D721Med (cell line): ENCODE measurements at places on chromosomes 5 and 9.

- DNase-seq = no peak
Measured at GRCh38 chr9:19464061-19464763, 55.4 kb downstream of the ACER2 start.

GRCh38 chr5:134252671-134253070, 26.8 kb upstream of the PPP2CA start:
- no peak for DNase-seq

DNA sequence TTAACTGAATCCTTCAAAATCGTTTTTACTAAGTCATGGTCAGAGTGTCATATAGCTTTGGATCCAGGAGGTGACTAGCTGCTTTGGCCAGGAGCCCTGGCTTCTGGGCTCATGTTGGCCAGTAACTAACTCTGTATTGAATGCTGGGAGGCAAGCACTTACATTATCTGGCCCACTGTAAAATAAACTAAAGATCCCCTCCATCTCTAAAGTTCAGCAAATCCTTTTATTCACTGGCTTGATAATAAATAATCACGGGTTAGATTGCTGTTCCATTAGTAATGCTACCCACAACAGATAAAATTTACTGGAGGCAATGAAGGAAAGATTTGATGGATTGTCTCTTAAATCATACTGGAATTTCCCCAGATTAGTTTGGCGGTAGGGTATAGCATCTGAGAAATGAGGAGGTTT, 382.2 kb upstream of the TLE4 start:
- DNase-seq = no peak

- DNase-seq = no peak
Measured at GRCh38 chr5:94174748-94175411, 433.5 kb upstream of the POU5F2 start.

- no peak for DNase-seq
Measured at GRCh38 chr5:169273451-169273850, 27.5 kb downstream of the SLIT3 start.

DNA sequence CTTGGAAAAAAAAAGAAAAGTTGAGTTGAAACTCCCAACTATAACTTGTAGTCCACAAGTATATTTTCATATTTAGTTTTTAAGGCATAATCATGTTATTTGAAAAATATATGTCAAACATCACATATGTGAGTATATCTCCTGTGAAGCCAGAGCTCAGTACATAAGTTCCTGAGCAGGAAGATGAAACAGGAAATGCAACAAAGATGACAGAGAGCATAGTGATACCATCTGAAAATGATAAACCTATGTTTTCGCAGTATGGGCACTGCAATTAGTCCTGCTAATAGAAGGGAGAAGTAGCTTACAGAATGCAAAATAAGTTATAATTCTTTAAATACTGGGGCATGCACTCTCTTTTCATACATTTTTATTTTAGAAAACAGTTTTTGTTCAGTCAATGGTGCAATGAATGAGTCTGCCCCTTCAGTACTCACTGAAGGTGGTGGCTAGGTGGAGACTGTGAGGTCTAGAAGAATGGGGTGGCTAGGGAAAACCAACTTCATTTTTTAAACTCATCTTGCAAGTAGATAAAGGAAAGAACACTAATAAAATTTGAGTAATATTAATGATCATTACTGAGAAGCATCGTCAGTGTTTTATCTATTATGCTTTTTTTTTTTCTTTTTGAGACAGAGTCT, 54.1 kb upstream of the FYB1 start:
- no peak for DNase-seq

GRCh38 chr9:19568946-19569345, 160.1 kb downstream of the ACER2 start:
- DNase-seq = no peak

GRCh38 chr5:4005335-4005734, 409.7 kb downstream of the IRX1 start:
- no peak for DNase-seq

DNA sequence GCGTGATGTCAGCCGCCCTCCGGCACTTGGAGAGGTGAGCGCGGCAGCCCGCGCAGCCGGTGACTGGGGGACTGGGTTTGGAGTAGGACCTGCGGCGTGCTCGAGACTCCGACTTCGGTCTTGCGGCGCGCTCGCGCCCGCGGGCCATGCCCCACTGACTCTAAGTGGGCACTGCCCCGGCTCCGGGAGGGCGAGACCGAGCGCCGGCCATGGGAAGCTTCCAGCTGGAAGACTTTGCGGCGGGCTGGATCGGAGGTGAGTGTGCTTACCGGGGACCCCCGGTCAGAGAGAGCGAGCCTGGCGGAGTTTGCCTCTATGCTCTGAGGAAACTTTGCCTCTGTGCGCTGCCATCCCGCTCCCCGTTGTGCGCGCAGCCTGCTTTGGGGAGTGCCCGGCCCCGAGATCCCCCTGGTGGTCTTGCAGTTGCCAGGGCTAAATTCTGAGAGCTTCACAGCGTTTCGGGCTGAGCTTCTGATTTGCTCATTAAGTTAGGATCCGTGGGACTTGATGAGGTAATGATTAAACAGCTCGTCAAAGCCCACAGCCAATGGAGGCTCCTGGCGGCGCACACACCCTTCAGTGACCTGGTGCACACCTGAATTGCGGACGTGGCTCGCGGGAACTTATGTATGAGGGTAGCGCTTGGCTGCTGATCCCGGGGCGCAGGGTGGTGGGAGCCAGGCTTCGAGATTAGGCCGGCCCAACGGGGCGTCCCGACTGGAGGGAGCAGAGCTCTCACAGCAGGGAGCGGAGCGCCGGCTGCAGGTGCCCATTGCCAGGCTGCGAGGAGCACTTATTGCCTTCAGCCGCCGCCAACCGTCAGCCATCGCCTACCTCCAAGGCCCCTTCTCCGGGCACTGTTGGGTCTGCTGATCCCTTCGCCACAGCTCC, at the start of gene SLC25A48:
TSS of gene SLC25A48 (plus strand) at position 25 of the 891 bp plus-strand sequence. CDS start at position 210, 185 bp downstream.
- no peak for DNase-seq

DNA sequence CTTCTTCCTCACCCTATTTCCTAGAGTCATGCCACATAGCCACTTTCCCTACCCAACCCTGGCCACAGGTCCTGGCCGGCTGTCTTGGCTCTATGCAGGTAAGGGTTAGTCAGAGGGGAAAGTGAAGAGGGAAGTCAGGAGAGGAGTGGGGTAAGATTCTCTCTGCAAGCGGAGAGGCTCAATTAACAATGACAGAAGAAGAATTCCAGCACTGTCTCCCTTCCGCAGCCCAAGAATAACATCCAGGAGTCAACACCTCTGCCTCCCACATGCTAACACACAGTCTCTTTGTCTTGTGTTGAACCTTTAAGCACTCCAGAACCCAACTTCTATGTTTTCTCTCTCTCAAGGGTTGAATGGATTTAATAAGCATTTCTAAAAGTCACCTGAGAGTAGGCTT, 235.1 kb upstream of the ANKRD55 start:
- no peak for DNase-seq

DNA sequence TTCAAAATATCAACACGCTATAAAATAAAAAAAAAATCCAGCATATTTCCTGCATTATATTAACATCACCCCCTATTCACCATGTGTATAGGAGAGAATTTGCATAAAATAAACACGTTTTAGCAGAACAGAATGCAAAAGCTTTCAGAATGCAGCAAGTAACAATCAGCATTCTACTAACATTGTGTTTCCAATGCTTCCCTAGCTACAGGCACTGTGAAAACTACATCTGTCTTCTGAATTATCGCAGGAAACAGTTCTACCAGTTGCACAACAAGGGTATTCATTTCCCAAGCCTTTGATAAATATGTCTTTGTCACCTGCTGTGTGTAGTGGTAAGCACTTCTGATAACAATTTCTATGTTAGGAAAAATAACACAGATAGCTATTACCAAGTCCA, 1015.8 kb downstream of the CDH18 start:
- DNase-seq = no peak

- DNase-seq = no peak
Measured at GRCh38 chr9:133382507-133383141, 6.5 kb downstream of the STKLD1 start.

GRCh38 chr9:32427111-32427873, 42.8 kb downstream of the ACO1 start:
- DNase-seq = no peak

DNA sequence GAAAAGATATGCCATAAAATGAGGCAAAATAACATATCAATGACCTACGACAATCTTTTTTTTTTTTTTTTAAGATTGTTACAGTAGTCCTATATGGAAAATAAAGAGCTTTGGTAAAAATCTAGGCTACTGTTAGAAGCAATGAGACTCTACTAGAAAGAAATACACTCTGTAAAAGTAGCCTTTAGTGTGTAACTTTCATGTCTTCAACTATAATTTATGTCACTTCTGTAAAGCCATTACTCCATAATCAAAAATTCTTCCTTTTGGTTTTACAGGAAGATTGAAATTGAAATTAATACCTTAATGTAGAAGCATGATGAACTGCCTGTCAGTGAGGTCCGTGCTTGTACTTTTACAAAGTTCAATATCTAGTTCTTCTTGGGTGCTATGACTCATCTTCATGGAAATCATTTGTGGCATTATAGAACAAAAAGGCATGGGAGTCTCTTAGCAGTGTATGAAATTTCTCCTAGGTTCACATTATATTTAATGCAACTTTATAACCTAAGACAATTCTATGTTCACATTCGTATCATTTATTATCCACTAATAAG, 1393.1 kb downstream of the EFNA5 start:
- DNase-seq = no peak

- DNase-seq = no peak
Measured at GRCh38 chr5:912280-913091, 19.8 kb downstream of the TRIP13 start.

DNA sequence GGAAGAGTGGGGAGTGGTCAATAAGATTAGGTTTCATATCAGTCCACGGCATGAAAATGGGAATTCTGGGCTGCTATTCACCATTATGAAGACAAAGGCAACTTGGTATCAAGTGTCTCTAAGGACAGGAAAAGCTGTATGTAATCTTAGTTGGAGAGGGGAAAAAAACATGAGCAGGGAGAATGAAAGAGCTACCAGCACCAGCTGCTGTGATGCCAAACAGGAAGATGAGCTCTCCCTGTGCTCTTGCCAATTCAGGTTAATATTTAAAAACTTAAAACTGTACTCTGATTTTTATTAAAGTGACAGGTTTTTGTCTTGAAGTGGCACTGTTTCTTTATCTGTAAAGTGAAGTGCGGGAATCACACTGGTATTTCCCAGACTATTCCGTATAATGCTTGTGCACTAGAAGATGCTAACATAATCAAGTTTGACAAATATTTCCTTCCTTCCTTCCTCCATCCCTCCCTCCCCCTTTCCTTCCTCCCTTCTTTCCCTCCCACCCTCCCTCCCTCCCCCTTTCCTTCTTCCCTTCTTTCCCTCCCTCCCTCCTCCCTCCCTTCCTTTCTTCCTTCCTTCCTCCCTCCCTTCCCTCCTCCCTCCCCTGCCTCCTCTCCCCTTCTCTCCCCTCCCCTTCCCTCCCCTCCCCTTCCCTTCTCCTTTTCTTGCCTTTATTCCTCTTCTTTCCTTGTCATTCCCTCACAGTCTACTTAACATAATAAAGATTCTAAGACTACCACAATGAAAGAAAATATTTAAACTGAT, 1383.0 kb upstream of the C9orf72 start:
- DNase-seq = no peak

- no peak for DNase-seq
Measured at GRCh38 chr5:10704949-10705621, 55.9 kb downstream of the DAP start.

DNA sequence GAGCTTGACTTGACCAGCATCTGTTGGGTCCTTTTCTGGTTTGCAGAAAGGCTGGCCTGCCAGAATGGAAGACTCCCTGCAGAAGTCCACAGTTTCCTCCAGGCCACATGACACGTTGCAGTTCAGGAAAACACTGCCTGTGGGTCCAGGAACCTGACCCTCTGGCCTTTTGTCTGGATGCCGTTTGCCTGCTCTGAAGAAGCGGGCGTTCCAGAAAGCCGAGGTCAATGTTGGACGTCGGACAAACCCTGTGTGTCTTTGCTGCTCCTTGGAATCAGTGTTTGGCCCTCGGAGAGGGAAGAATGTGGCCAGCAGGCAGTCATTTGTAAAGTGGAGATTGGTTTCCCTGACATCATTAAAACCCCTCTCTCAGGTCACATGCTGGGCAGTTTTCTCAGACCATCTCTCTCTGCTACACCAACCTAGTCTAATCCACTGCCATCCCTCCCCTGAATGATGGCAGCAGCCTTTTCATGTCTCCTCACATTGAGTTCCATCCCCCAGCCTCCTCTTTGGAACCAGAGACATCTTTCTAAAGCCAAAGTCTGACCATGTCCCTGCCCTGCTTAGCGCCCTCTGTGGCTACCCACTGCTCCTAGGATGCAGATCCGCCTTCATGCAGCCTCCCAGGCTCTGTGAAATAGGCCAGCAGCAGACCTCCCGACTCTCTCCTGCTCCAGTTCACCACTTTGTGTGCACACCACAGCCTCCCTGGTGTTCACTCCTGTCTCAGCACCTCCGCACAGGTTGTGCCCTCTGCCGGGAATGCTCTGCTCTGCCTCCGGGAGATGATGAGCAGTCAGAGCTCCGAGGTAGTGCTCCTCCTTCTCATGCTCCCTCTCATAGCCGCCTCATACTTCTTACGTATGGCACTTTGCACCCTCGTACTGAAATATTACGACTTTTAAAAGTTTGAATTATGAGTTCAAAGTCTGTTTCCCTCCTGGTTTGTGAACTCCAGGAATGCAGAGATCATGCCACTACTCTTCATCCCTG, 75.6 kb downstream of the RALGPS1 start:
- DNase-seq = no peak

DNA sequence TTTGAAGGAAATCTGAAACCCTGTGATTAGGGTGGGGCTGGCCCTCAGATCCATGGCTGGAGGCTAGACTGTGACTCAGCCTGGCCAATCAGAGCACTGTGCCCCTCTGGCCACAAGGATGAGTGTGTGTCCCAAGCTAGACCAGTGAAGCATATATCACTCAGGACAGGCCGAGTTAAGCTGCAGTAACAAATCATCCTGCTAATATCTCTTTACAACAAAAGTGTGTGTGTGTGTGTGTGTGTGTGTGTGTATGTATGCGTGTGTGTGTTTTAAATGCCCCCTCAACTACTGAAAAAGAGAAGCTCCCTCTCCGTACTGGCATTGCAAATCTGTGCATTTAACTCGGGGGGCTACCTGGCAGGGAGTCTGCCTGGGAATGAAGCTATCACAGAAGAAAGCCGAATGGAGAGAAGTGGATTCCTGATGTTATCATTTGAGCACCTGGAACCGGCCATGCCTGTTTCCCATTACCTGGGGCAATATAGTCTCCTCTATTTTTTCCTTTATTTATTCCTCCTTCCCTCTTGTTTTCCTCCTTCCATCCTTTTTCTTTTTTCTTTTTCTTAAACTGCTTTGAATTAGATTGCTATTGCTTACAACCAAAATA, 25.6 kb downstream of the STC2 start:
- DNase-seq = no peak

GRCh38 chr5:128340648-128341047, 197.4 kb downstream of the FBN2 start:
- no peak for DNase-seq

- DNase-seq = no peak
Measured at GRCh38 chr5:132525299-132525724, 18.0 kb downstream of the IL5 start.

- DNase-seq = peak; percentile 98
Measured at GRCh38 chr9:125261501-125262293, at the start of gene GAPVD1. TSS of gene GAPVD1 (plus strand) at chr9:125261826. CDS start at chr9:125298922, 37,096 bp downstream.

DNA sequence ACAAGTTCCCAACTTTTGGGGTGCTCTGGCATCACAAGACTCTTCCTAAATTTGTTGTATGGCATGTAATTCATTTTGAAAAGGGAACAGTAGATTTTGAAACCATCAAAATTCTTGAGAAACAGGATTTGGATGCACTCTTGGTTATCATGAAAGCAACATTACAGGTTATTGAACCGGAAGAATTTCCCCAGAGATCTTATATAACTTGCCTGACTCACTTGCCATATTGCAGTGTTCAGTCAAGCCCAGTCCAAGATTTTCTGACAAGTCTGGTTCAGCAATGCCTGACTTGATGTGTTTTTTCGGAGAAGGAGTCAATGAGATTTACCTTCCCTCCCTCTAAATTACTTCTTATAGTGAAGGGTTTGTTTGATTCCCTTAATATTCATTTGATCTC, 32.0 kb downstream of the SMIM15 start:
- DNase-seq = no peak
